ENCODE measurements at places on chromosomes 3 and 15. TPM values are rescaled to one million over a fixed set of nuclear protein-coding genes. Genes with fewer than 3 reads are reported as not detected.
A peak's percentile ranks its signal among the peaks of the same experiment; 100 is the strongest.

DNA sequence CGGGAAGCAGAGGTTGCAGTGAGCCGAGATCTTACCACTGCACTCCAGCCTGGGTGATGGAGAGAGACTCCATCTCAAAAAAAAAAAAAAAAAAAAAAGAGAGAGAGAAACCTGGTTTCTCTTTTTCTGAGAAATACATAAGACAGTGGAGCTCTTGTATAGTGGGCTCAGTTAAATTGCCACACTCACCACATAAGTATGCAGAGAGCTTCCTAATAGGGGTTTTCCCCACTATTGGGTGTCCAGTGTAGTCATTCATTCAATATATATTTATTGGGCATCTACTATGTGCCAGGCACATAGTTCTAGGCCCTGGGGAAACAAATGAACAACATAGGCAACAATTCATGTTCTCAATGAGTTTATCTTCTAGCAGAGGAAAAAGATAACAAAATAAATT is 48.9 kb upstream of the FMN1 start:
- DNase-seq: no peak
- peaks cover 9% of the 10 kb centered on the region for H3K4me1 ChIP-seq
- no peak overlapping the region for H3K27ac ChIP-seq
- no peak overlapping the region for H3K4me3 ChIP-seq
- H3K36me3 ChIP-seq: no peaks in the 10 kb centered on the region
- no peaks in the 10 kb centered on the region for H3K27me3 ChIP-seq

- no peaks in the 10 kb centered on the region for H3K36me3 ChIP-seq
- DNase-seq: no peak
- peaks cover 17% of the 10 kb centered on the region for H3K27me3 ChIP-seq
- no peak overlapping the region for H3K4me3 ChIP-seq
- H3K27ac ChIP-seq: no peak overlapping the region
Observed at GRCh38 chr3:115715241-115715745, 92.0 kb downstream of the GAP43 start.

DNA sequence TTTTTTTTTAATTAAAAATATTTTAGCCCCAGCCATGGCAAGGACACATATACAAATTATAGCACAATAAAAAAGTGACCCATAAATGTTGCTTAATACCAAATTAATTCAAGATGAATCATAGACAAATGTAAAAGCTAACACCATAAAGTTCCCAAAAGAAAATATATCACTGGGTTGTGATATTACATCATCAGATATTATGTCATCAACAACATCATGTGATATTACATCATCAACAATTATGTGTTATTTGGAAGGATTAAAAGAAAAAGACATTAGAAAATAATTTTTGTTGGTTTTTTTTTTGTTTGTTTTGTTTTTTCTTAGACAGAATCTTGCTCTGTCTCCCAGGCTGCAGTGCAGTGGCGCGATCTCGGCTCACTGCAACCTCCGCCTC is 34.5 kb upstream of the ABHD10 start:
- peaks cover 9% of the 10 kb centered on the region for H3K27me3 ChIP-seq
- H3K27ac ChIP-seq: no peak overlapping the region
- no peaks in the 10 kb centered on the region for H3K36me3 ChIP-seq
- no peaks in the 10 kb centered on the region for H3K4me1 ChIP-seq

DNA sequence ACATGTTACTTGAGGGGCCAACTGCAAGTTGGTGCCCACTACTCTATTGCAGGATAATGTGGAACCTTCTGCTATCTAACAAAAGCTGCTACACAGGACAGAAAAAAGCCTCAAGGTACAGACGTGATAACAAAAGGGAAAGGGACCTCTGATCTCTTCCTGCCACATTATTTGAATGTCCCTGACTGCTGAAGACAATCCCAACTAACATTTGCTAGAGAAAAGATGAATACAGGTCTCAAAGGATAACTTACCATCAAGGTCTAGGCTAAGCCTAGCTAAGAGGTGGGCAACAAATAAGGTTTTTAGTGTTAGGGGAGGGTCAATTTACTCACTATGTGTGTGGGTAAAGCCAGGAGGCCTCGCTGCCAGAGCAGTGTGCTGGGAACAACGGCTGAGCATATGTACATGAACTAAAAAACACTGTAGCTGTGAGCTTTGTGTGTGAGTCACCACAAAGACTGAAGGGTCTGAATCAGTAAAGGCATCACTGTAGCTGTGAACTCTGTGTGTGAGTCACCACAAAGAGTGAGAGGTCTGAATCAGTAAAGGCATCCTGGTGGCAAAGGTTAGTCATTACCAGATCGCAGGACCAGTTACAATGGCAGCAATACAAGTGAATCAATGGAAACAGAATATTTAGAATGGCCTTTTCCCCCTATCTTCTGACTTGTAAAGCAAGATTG is 111.7 kb downstream of the LMLN start:
- no peak overlapping the region for H3K4me3 ChIP-seq
- no peaks in the 10 kb centered on the region for H3K36me3 ChIP-seq
- peaks cover 27% of the 10 kb centered on the region for H3K27me3 ChIP-seq
- peaks cover 18% of the 10 kb centered on the region for H3K4me1 ChIP-seq
- peak overlapping the region; percentile 60 for H3K27ac ChIP-seq

DNA sequence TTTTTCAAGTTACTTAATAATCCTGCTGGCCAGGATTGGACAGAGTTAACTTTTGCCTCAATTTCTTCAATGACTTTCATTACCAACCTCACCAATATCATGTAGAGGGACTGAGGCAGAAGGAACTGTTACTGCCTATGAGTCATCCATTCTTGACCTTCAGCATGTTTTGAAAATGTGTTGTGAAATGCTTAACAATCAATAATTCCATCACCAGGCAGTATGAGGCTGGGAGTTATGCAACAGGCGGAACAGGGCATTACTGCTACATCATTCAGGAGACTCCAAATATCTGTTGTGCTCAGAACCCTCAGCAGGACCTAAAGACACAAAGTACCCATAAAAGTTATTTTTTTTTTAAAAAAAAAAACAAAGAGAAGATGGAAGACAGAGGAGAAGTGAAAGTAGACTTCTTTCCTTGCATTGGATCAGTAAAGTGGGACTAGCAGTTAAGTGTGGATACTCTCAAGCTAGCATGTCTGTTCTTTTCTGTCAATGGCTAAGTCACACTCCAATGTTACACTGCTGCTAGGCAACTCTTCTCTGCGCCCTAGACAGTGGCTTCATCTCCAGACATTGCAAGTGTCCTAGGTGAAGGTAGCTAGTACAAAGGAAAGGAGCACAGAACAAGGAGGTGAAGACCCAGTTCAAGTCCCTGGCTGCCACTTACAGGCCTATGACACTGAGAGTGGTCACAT is 184.9 kb upstream of the LPP start:
- peaks cover 38% of the 10 kb centered on the region for H3K4me1 ChIP-seq
- DNase-seq: no peak
- no peak overlapping the region for H3K4me3 ChIP-seq
- H3K27me3 ChIP-seq: peaks cover 7% of the 10 kb centered on the region
- no peaks in the 10 kb centered on the region for H3K36me3 ChIP-seq

- H3K27me3 ChIP-seq: no peaks in the 10 kb centered on the region
- no peak overlapping the region for H3K4me3 ChIP-seq
- no peaks in the 10 kb centered on the region for H3K36me3 ChIP-seq
- no peak for DNase-seq
Observed at GRCh38 chr3:59265566-59265965, 215.7 kb upstream of the CFAP20DC start.

DNA sequence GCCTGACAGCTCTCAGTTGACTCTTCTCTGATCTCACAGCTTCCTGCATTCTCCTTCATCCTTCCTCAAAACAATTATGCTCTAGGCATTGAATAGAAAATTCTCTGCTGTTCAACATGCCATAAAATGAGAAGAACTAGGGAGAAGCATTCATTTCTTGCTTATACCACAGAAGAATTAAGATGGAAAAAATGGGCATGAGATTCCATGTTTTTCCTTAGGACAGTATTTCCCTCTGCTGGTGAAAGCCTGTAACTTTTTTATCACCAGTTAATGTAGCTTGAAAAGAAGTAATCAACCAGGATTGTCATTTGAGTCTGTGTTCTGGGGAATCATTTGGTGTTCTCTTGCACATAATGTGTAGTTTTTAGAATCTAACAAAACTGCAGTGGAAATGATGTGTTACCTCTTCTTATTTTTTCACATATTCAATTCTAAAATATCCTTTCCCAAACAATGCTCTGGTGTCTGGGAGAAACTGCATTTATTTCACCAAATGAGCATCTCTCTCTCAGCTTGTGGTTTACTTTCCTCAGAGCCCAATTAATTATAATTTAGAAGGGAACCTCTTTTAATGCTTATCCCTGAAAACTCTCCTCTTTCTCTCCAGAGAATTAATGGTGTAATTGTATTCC is 92.8 kb upstream of the DCBLD2 start:
- H3K36me3 ChIP-seq: no peaks in the 10 kb centered on the region
- H3K4me3 ChIP-seq: no peak overlapping the region
- no peaks in the 10 kb centered on the region for H3K4me1 ChIP-seq
- H3K27ac ChIP-seq: no peak overlapping the region

GRCh38 chr3:173401369-173401768 is 3.8 kb downstream of the NLGN1 start:
- H3K27me3 ChIP-seq: peaks cover 36% of the 10 kb centered on the region
- peaks cover under 1% of the 10 kb centered on the region for H3K36me3 ChIP-seq
- DNase-seq: no peak
- peaks cover 13% of the 10 kb centered on the region for H3K4me1 ChIP-seq

DNA sequence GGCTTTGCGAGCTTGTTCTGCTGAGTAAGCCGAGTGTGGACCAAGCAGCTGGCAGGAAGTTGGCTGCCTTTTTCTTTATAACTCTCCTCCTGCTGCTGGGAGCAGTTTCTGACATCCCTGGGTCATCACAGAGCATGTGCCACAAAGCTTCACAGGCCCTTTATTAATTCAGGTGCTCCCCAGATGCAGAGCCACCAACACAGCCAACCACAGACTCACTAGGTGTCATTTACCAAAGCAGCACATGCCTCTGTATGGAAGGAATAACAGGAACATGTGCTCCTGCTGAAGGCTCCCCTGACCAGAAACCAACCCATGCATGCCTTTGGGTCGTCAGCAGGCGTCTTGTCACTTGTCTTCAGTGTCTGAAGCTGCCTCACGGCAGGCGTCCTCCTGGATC is 152.5 kb downstream of the ADAMTS17 start:
- no peak overlapping the region for H3K4me3 ChIP-seq
- no peaks in the 10 kb centered on the region for H3K36me3 ChIP-seq
- no peaks in the 10 kb centered on the region for H3K27me3 ChIP-seq
- no peaks in the 10 kb centered on the region for H3K4me1 ChIP-seq

Gene RBM5
- 215 TPM for total RNA-seq

Gene CCK
- not detected for total RNA-seq

Data from activated CD4-positive, alpha-beta T cell treated with anti-CD3 and anti-CD28 coated beads, Interleukin-2, amount 10 ng/mL, durations not matched to agents 7 days and 5 days (primary cell).